Right atrium auricular region (tissue), 2 donors: ENCODE measurements at places on chromosomes 1 and 21.

DNA sequence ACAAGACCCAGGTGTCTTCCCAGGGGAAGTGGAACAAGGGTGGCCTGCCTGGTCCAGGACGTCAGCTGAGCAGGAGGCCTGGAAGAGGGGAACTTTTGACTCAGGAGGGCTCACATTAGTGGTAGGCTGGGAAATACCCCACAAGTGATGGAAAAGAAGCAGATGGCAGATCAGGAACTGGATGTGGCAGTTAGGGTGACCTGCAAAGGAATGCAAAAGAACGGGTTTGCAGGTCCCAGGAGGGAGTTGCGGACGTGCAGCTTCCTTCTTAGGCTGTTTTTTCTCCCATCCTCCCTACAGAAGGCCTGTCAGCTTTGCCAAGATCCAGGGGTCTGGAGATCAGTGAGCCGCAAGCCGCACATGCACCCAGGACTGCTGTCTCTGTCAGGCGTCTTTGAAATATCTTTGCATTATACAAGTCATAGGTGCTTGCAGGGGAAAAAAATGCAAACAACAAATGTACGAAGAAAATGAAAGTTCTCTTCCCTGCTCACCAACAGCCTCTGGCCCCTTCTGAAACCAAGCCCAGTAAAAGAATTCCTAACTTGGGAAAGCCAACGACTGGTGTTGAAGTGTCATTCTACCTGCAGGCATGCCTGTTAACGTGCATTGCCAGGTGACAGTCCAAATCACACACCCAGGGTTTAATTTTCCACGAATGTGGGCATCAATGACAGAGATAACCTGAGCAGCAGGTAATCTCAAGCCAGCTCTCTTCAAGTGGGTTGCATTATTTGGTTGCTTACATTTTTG, 34.4 kb downstream of the NENF start:
- DNase-seq, result no peak

- DNase-seq, result no peak
Observed at GRCh38 chr1:51509773-51510172, 9.3 kb downstream of the EPS15 start.

DNA sequence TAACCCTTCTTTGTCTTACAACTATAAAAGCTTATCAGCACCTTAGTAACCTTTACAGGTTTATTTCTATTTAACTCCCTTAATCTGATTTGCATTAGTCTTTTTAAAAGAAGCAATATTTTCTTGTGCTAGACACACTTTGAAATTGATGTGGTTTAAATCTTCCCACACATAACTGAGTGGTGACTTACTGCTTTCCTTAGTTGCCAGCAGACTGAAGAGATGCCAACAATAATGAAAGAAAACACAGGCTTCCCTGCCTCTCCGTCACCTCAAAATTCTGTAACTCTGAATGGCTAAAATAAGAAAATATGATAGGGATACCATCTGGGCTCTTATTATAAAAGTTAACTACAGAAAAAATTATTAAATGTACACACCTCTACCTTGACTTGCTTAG, 196.8 kb downstream of the PTBP2 start:
- DNase-seq, result no peak

GRCh38 chr1:95176861-95177260, 57.1 kb upstream of the RWDD3 start:
- DNase-seq, result no peak

- DNase-seq, result no peak
Observed at GRCh38 chr1:107110326-107110725, 30.5 kb upstream of the NTNG1 start.

- no peak for DNase-seq
Observed at GRCh38 chr1:212565571-212566305, 42.8 kb upstream of the ATF3 start.

- no peak for DNase-seq
Observed at GRCh38 chr21:38664315-38664714, 141.4 kb upstream of the ETS2 start.

- no peak for DNase-seq
Observed at GRCh38 chr1:92817137-92817697, 14.6 kb upstream of the RPL5 start.

- no peak for DNase-seq
Observed at GRCh38 chr1:111878649-111879048, 110.8 kb downstream of the KCND3 start.
